Right cardiac atrium (tissue), 5 donors: ENCODE measurements at places on chromosomes 11 and 22.

GRCh38 chr11:72984453-72985077 is 157.6 kb downstream of the FCHSD2 start:
- DNase-seq: no peak

GRCh38 chr11:10314199-10315072 is 9.6 kb downstream of the ADM start:
- no peak for DNase-seq

GRCh38 chr11:16758382-16759024 is 20.1 kb downstream of the C11orf58 start:
- DNase-seq: no peak

GRCh38 chr11:133639408-133639807 is 107.1 kb upstream of the OPCML start:
- no peak for DNase-seq

DNA sequence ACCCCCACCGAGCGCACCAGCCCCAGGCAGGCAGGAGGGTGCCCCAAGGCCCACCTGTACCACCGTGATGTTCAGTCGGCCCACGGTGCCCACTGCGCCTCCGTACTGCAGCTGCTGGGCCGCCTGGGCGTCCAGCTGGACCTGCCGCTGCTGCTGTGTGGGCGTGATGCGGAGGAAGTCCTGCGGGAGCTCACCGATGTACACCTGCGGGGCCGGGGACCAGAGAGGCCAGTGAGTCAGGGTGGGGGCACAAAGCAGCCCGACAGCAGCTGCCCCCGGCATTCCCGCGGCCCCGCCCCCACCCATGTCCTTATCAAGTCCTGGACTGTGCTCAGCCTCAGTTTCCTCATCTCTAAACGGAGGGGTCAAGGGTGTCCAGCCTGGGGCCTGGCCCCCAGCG is 13.8 kb downstream of the TOLLIP start:
- no peak for DNase-seq

DNA sequence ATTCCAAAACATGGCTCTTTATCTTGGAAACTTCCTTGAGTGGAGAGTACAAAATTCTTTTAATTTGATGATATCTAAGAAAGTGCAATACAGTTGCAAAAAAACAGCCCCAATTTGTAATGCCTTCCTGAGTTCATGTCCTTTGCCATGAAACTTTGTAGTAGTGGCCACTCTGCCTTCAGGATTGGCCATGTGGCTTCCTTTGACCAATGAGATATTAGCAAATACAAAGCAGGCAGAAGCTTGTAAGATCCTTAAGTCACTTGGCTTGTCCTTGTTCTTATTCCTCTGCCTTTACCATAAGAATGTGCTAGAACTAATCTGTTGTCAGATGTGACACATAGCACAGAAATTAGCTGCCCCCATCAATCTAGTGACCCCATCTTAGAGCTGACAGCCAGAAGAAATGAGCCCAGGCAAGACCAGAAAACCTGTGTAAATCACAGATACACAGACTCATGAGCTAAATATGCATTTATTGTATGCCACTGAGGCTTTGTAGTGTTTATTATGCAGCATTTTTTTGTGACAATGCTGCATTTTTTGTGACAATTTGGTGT is 29.8 kb upstream of the BLID start:
- no peak for DNase-seq

- DNase-seq: no peak
Observed at GRCh38 chr11:20056950-20057943, 103.0 kb downstream of the DBX1 start.

DNA sequence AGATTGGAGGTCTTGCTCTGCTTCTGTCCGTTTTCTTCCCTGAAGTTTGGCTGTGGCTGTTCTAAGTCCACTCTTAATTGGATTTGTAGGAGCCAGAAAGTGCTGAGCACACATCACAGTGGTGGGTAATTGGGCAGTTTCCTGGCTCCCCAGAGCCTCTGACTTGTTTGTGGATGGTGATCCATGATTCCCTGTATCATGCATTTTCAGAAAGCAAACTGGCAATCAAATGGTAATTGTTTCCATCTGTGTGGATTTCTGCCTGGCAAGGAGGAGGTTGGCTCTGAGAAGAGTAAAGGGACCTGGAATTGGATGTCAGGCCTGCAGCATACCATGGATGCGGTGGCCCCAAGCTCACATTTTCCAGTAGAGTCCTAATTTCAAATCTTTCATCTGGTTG is 49.5 kb downstream of the PPFIBP2 start:
- no peak for DNase-seq

DNA sequence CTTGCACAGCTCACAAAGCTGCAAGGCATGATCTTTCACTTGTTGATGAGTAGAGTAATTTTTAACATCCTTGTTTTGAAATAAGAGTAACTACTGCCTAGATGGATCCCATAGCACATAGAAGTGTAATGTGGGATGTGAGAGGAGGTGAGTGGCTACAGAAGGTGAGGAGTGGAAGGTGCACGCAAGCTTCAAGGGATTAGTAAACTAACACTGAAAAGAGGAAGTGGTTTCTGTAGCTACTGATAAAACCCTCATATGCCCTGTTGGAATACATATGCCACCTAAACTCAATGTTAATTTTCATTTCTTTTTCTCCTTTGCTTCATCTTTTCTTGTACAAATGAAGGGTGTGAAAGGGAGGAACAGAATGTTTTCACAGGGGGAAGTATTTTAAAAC is 22.0 kb upstream of the CTSC start:
- DNase-seq: no peak

GRCh38 chr11:31699066-31699465 is 112.1 kb downstream of the PAX6 start:
- no peak for DNase-seq

GRCh38 chr11:72239313-72239848 is 4.6 kb downstream of the PHOX2A start:
- DNase-seq: peak; percentile 77

GRCh38 chr11:84780689-84781293 is 846.4 kb downstream of the DLG2 start:
- no peak for DNase-seq

GRCh38 chr11:61625525-61625924 is 44.6 kb upstream of the SYT7 start:
- DNase-seq: no peak

GRCh38 chr22:42661985-42662831 is 13.0 kb upstream of the CYB5R3 start:
- DNase-seq: peak; percentile 96

DNA sequence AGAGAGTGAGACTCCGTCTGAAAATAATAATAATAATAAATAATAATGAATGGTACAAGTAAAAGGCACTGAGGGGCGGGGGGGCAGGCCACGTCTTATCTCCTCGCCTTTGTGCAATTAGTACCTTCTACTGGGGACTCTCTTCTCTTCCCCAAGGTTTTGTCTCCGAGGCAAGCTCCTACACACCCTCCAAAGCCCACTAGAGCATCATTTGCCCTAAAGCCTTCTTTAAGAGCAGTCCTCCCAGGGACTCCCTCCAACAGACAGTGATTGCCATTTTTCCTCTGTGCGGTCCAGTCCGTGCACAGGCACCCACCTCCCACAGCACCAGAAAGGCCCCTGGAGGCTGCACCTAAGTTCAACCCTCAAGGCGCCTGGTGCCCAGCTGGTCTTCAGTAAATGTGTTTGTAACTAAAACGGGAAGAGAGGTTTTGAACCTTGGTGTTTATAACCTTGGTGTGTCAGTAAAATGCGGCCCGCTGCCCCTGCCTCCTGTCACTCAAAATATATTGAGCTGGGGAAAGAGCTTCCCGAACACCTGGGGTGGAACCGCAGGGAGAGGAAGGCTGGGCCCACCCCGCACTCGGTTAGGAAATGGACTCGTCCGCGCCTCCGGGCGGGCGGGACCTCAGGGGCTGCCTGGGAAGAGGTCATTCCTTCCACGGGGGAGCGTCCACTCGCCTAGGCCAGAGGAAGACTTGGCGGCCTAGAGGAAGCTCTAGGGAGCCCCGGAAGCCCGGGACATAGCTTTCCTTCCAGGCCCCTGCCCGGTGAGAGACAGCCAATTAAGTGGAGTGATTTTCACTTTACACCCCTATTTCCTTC is 4.7 kb upstream of the KDELR3 start:
- peak; percentile 69 for DNase-seq

DNA sequence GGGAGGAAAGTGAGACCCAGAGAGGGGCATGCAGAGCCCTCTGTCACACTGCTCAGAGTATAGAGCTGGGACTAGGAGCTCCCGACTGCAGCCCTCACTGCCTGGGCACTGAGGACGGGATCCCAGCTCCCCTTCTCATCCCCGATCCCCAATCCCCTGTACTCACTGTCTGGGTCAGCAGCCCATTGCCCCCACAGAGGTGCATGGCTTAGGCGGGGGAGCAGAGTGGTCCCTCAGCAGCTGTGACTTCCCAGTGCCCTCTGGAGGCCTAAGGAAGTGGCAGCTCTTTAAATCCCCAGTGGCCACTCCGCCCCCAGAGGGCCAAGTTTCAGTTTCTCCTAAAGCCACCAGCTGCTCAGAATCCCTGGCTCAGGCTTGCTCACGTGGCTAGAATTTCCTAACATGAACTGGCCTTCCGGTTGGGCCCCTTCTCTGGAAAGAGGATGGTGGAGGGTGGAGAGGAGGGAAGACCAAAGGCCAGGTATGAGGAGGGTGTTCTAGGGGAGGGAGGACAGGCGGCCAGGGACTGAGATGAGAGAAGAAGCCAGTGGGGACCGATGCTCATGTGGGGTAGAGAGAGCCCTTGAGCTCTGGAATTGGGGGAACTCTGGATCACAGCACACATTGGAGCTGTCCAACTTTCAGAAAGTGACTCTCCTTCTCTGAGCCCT is at the start of gene BATF2:
Gene BATF2, minus strand, starts transcription at position 262 of the 671 bp plus-strand sequence. Its CDS starts 57 bp downstream, at position 205.
- DNase-seq: peak; percentile 86

DNA sequence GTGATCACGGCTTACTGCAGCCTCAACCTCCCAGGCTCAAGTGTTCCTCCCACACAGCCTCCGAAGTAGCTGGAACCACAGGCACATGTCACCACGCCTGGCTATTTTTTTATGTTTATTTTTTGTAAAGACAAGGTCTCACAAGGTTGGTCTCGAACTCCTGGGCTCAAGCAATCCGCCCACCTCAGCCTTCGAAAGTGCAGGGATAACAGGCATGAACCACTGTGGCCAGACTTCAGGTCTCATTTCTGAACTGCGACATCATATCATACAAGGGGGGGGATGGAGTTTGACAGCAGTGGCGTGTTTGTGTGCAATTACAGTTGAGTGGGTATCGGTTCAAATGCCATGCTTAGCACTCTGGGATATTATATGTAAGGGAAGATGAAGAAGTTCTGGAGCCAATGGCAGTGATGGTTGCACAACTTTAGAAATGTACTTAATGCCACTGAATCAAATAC is 6.9 kb downstream of the NAALADL1 start:
- DNase-seq: peak; percentile 4

DNA sequence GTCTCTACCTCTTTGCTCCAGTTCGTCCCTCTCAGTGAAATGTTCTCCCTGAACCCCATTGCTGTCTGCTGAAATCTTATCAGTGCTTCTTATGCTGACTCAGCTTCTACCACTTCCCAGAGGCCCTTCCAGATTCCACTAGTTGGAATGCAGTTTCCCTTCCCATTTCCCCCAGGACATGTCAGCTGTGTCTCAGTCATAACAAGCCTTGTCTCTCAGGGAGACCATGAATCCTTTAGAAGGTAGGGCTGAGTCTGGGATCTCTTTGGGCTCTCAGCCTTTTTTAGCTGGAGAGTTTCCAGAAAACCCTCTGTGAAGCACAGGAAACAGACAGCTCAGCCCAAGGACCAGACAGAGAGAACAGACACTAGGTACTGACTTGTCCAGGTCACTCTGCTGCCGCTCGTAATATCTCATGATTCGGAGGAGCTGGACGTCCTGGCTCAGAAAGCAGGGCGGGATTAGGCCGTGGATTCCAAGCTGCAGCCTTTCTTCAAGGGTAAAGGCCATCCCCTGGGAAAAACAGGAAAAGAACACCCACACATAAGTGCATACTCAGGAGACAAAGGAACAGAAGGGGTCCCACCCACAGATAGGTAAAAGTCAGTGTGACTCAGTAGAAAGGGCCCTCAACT is 113.0 kb downstream of the ME3 start:
- peak; percentile 78 for DNase-seq

- DNase-seq: no peak
Observed at GRCh38 chr22:22550789-22551434, 8.2 kb downstream of the PRAME start.

- DNase-seq: peak; percentile 87
Observed at GRCh38 chr22:37827056-37827455, 3.9 kb downstream of the GALR3 start.

DNA sequence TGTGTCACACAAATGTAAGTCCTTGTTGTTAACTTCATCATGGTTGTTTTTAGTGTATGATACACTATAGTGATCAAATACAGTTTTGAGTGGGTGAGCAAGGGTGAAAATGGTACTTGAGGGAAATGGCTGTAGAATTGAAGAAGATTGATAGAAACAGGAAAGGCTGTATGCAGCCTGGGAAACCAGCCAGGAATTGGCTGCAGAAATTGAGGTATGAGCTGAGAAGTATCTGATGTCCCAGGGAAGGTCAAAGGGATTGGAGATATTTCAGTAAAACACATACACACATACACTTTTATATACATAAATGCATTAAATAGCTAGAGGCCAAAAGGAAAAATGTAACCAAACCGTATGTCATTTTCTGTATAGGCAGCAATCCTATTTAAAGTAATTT is 13.1 kb upstream of the YAP1 start:
- no peak for DNase-seq

GRCh38 chr11:115488945-115489344 is 15.3 kb downstream of the CADM1 start:
- no peak for DNase-seq

- no peak for DNase-seq
Observed at GRCh38 chr22:35978889-35979288, 49.7 kb downstream of the RBFOX2 start.

GRCh38 chr11:13984616-13985450 is 22.3 kb downstream of the SPON1 start:
- no peak for DNase-seq

GRCh38 chr11:93904716-93905115 is 54.3 kb upstream of the VSTM5 start:
- no peak for DNase-seq

GRCh38 chr22:24592058-24592850 is 619 bp downstream of the LRRC75B start:
- DNase-seq: peak; percentile 73

DNA sequence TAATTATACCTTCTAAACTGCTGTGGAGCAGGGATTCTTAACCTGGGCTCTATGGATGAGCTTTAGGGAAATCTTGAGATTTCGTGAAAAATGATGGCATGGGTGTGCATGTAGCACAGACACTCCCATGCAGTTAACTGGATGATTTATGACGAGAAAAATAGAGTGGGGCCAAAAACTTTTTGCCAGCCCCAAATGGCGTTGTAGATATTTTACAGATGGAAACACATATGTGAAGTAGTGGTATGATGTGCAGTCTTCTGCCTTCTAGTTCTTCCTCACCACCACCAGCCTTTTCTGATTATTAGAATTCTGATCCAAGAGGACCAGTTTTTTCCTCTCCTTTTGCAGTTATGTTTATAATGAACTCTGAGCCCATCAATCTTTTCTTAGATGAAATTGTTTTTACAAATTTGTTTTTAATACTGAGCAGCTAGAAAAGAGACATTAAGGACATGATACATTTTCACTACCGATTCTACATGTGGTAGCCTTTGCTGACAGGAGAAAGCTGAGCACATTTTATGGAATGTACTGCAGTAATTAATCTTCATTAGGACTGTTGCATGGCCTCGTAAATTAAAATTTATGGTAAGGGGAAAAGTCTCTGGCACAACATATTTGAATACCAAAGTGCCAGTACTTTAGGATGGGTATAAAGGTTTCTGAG is 261.4 kb downstream of the DDX10 start:
- no peak for DNase-seq
